AG08396 (cell line): ENCODE measurements at places on chromosomes 1 and 21.
A peak's percentile ranks its signal among the peaks of the same experiment; 100 is the strongest.

DNA sequence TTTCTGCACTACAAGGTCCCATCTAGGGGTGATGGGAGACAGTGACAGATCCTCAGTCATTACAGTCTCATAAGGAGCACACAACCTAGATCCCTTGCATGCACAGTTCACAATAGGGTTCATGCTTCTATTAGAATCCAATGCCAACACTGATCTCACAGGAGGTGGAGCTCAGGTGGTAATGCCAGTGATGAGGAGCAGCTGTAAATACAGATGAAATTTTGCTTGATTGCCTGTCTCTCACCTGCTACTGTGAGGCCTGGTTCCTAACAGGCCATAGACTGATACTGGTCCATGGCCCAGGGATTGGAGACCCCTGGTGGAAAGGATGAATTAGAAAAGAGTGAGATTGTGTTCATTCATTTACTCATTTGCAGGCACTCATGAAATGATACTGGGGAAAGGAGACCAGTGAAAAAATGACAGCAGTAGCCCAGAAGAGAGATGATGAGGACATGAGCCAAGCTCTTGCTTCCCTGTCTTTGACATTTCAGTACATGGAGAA, 251.6 kb upstream of the DUSP10 start:
- DNase-seq = no peak

DNA sequence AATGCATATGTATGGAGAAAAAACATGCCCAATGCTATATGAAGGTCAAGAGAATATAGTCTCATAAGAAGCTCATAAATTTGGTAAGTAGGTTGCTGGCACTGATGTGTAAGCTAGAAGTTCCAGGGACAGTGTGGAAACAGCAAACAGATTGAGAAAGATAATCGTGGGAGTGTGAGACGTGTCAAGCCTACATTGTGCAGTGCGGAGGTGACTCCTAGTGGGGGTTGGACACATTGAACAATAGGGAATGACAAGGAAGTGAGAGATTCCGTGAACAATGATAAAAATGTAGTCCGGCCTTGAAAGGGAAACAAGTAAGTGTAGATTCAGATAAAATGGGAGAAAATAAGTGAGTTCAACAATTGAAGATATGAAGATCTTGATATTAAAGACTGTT, 788.4 kb upstream of the PRMT6 start:
- DNase-seq = no peak

GRCh38 chr1:215539803-215540570, 27.1 kb upstream of the KCTD3 start:
- no peak for DNase-seq

DNA sequence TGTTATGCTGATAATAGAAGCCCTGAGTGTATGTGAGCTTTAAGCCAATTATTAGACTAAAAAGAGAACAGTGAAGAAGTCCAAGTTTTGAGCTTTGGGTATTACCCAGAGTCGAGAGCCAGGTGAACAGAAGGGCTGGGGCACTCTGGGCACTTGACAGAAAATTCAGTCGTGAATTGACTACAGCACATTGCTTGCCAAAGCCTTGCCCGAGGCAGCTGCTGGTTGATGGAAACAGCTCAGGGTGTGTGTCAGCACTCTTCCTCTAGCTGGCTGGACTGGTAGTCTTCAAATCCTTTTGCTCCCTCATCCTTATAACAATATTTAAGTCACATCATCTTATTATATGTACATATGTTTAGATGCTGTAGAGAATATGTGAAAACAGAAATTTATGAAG, 21.3 kb downstream of the PDE4B start:
- no peak for DNase-seq

GRCh38 chr1:92356956-92357355, 58.1 kb downstream of the RPAP2 start:
- DNase-seq = peak; percentile 30

DNA sequence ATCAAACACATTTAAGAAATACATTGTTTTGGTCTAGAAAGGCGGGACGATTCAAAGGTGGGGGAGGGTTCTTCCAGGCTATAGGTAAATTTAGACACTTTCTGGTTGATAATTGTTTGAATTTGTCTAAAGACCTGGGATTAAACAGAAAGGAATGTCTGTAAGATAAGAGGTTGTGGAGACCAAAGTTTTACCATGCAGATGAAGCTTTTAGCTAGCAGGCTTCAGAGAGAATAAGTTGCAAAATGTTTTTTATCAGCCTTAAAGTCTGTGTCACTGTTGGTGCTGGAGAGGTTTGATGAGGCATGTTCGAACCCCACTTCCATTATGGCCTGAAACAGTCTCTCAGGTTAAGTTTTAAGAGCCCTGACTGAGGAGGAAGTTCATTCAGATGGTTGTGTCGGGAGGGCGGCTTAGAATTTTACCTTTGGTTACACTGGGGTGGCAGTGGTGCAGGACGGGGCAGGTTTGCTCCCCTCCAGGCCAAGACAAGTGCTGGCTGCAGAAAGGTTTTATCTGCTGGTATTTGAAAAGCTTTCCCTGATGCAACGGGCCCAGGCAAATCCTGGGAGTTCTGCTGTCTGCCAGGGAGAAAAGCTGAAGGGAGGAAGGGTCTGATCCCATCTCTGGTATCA, 16.0 kb upstream of the SLC2A5 start:
- DNase-seq = no peak
